ENCODE measurements at places on chromosomes 6 and 20.

GRCh38 chr6:45049188-45049843 is 278.8 kb upstream of the RUNX2 start:
- no peak for DNase-seq
- peaks cover 5% of the 10 kb centered on the region for H3K36me3 ChIP-seq
- H3K4me3 ChIP-seq: no peak overlapping the region
- peaks cover 16% of the 10 kb centered on the region for H3K4me1 ChIP-seq
- peak overlapping the region; percentile 22 for H3K27ac ChIP-seq

GRCh38 chr6:119791736-119792135 is 442.2 kb upstream of the MAN1A1 start:
- H3K27ac ChIP-seq: no peak overlapping the region
- H3K36me3 ChIP-seq: no peaks in the 10 kb centered on the region
- no peaks in the 10 kb centered on the region for H3K4me1 ChIP-seq

DNA sequence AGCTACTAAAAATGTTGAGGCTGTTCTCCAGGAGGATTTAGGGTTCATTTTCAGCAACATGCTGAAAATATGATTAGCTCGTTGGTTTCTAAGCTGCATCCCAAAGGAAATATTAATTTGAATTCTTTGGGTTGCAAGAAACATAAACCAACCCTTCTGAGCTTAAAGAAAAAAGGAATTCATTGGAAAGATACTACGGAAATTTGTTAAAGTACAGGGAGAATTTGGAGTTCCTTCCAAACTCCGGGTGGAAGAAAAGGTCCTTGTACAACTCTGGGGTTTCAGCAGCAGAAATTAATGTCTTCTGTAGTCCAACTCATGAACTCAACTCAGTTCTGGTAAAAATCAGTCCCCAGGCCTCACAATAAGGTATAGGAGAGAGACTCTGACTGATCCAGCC is 712.9 kb downstream of the UTRN start:
- no peak overlapping the region for H3K27ac ChIP-seq
- H3K27me3 ChIP-seq: peaks cover 4% of the 10 kb centered on the region
- H3K4me3 ChIP-seq: no peak overlapping the region
- no peak for DNase-seq

DNA sequence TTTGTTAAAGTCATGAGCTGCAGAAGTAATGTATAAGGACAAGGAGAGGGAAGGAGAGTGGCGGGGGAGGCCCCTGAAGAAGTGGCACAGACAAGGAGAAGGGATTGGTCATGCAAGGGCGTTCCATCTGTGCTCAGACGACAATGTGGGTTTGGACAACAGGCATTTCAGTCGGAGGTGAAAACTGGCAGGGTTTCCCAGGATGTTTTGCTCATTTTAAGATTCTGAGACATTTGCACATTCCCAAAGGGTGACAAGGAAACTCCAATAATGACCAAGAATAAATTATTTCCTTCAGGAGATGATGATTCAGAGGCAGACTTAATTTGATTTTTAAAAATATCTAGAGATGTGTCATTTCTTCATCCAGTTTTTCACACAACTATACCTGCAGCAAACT is 181.8 kb downstream of the HIVEP2 start:
- H3K36me3 ChIP-seq: peaks cover 38% of the 10 kb centered on the region
- peaks cover 13% of the 10 kb centered on the region for H3K4me1 ChIP-seq
- H3K27ac ChIP-seq: peak overlapping the region; percentile 1
- H3K4me3 ChIP-seq: no peak overlapping the region
- H3K27me3 ChIP-seq: no peaks in the 10 kb centered on the region
- DNase-seq: no peak

DNA sequence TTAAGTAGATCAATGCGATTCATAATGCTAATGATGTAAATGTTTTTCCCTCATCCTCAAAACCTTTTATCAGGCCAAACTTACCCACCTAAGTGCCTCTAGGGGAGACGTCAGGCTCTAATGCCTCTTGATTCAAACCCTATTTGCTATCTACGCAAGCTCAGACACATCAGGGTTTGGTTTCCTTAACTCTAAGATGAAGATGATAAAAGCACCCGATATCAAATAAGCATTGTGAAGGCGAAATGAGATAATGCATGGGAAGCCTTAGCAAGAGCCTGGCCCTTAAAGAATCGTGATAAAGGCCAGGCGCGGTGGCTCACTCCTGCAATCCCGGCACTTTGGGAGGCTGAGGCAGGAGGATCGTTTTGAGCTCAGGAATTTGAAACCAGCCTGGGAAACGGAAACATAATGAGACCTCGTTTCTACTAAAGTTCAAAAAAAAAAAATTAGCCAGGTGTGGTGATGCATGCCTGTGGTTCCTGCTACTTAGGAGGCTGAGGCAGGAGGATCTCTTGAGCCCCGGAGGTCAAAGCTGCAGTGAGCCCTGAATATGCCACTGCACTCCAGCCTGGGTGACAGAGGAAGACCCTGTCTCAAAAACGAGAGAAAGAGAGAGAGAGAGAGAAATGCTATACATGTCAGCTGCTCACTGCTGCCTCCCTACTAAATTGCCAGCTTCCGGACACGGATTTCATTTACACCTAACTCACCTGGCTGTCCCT is 13.5 kb downstream of the CNKSR3 start:
- no peaks in the 10 kb centered on the region for H3K36me3 ChIP-seq
- no peak for DNase-seq
- H3K4me1 ChIP-seq: no peaks in the 10 kb centered on the region
- peaks cover 6% of the 10 kb centered on the region for H3K27me3 ChIP-seq
- no peak overlapping the region for H3K4me3 ChIP-seq
- no peak overlapping the region for H3K27ac ChIP-seq

GRCh38 chr6:43124481-43124880 is 46.6 kb upstream of the SRF start:
- no peak overlapping the region for H3K27ac ChIP-seq
- no peaks in the 10 kb centered on the region for H3K4me1 ChIP-seq
- DNase-seq: no peak
- peaks cover 15% of the 10 kb centered on the region for H3K27me3 ChIP-seq
- no peak overlapping the region for H3K4me3 ChIP-seq

- peaks cover 29% of the 10 kb centered on the region for H3K4me1 ChIP-seq
- no peak for DNase-seq
- peak overlapping the region; percentile 63 for H3K27ac ChIP-seq
- H3K4me3 ChIP-seq: no peak overlapping the region
These were observed 3.7 kb downstream of the NAA20 start for GRCh38 chr20:20020908-20021307.

DNA sequence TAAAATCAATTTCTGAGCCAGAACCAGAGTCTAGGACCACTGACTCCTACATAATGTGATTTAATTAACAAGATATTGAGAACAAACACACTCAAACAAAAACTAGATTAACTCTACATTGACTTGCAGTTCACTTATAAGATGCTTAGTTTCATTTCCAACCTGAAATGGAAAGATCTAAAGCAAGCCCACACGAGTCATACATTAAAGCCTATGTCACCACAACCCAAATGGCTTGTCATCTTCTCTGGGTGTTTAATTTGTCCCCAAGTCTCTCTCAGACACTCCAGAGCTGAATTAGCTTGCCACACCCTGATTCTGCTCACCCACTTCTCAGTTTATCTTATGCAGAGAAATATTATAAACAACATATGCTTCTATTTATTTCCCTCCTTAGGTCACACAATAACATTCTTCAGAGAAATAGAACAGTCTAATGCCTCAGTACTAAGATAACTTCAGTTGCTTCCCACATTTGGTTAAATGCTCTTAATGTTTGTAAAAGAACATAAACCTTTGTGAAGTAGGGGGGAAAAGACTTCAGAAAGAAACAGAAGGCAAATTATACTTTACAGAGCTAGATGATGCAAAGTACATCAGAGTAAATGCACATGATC is 8.8 kb upstream of the FBXO30 start:
- no peaks in the 10 kb centered on the region for H3K27me3 ChIP-seq
- no peak overlapping the region for H3K4me3 ChIP-seq
- no peaks in the 10 kb centered on the region for H3K4me1 ChIP-seq
- peaks cover 1% of the 10 kb centered on the region for H3K36me3 ChIP-seq

DNA sequence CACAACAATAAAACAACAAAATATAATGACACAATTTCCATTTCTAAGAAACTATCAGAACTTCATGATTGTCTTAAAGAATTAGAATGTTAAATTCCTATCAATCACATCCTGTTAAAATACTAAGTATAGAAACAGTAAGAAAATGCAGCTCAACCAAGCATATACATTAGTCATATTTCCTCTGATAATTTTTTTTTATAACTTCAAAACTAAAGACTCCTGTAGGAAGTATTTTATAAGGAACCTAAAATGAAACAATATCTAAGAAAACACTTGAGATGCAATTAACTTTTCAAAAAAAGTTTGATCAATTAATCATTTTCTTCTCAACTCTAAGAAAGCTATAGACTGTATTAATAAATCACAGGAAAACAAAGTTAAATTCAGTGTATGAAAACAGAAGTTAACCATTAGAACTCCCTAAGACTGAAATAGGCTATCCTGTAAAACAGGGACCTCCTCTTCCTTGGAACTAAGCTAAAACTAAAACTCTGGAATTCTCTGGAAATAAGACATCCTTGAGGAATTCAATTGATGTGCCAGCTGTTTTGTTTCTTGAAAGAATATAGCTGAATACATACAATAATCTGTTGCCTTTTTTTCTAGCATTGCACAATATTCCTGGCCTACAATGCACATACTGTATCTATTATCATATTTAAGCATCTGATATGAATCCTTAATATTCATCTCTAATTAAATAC is 19.8 kb downstream of the FKBP5 start:
- peaks cover 10% of the 10 kb centered on the region for H3K4me1 ChIP-seq
- H3K4me3 ChIP-seq: peak overlapping the region; percentile 41
- DNase-seq: no peak
- no peak overlapping the region for H3K27ac ChIP-seq

DNA sequence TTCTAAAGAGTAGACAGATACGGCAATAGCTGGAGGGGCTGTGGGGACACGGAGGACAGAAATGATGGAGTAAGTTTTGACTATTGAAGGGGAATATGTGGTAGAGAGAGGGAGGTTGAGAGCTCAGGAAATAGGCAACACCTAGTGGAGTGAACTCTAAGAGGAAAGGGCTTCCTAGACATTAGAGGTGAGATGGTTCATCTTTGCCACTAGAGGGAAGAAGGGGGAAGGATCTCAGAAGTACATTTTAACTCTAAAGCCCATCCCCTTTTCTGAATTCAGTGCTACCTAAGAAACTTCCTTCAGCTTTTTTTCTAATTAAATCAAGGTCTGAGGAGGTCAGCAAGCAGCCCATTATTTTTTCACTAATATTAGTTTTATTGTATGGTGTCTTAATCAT is 689.4 kb upstream of the MAP3K7 start:
- H3K27me3 ChIP-seq: no peaks in the 10 kb centered on the region
- no peaks in the 10 kb centered on the region for H3K36me3 ChIP-seq
- no peak for DNase-seq
- no peaks in the 10 kb centered on the region for H3K4me1 ChIP-seq
- H3K27ac ChIP-seq: no peak overlapping the region

DNA sequence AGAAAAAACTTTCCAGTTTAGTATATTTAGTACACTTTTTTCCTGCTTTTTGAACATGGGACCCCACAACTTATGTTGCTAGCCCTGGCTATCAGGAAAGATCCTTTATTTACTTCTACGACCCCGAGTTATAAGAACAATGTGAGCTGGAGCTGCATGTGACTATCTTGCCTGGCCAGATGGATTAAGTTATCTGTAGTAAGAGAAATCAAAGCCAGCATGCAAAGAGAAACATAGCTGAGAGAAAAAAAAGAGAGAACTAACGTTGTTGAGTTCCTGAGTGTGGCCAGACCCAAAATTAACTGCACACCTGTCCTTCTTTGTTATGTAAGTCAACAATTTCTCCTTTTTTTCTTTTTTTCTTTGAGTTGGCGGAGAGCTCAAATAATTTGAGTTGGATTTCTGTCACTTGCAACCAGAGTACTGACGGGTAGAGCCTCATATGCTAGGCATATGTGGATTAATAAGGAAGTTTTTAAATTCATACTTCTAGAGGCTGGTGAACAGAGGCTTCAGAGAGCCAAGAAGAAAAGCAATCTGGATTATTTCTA is 219.5 kb downstream of the HACE1 start:
- no peaks in the 10 kb centered on the region for H3K36me3 ChIP-seq
- no peak overlapping the region for H3K27ac ChIP-seq
- no peak for DNase-seq
- no peaks in the 10 kb centered on the region for H3K4me1 ChIP-seq
- peaks cover 2% of the 10 kb centered on the region for H3K27me3 ChIP-seq
- no peak overlapping the region for H3K4me3 ChIP-seq

All from memory B cell (primary cell).